ENCODE measurements at places on chromosomes 6 and 20. TPM values are rescaled to one million over a fixed set of nuclear protein-coding genes. Genes with fewer than 3 reads are reported as not detected.

RXRB gene
- 45.5 TPM for polyA plus RNA-seq

TBXT gene
- polyA plus RNA-seq: 0.04 TPM

FGD2 gene
- polyA plus RNA-seq: 15.5 TPM

GHRH gene
- 0.79 TPM for polyA plus RNA-seq

ADAM33 gene
- 15.5 TPM for polyA plus RNA-seq

LRRN4 gene
- 6.3 TPM for polyA plus RNA-seq

- no peaks in the 10 kb centered on the region for H3K27me3 ChIP-seq
- no peak for DNase-seq
- no peak overlapping the region for H3K4me3 ChIP-seq
- H3K36me3 ChIP-seq: no peaks in the 10 kb centered on the region
These were observed 1013.7 kb upstream of the MAP3K7 start for GRCh38 chr6:91600561-91600960.

- H3K4me1 ChIP-seq: no peaks in the 10 kb centered on the region
- H3K27ac ChIP-seq: no peak overlapping the region
- H3K4me3 ChIP-seq: no peak overlapping the region
- peaks cover 2% of the 10 kb centered on the region for H3K27me3 ChIP-seq
- no peak for DNase-seq
These were observed 23.0 kb upstream of the FKBP1A start for GRCh38 chr20:1415667-1416468.

DNA sequence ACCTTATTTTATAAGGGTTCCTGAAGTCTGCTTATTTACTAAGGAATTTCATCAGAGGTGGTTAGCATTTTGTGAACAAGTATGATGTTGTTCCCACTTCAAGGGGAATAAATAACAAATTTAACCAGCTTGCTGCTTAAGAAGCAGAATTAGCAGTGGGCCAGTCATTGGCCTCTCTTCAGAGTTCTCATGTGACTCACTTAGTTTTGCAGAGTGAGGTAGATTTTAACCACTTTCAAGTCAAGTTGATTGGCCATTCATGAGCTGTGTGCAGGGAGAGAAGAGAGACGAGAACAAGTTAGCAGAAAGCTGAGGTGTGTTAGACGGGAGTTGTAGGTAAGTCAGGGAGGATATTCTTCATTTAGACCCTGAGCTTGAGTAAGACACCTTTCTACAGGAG is 18.1 kb downstream of the TOP1 start:
- H3K4me3 ChIP-seq: no peak overlapping the region
- H3K27me3 ChIP-seq: no peaks in the 10 kb centered on the region
- no peaks in the 10 kb centered on the region for H3K36me3 ChIP-seq

DNA sequence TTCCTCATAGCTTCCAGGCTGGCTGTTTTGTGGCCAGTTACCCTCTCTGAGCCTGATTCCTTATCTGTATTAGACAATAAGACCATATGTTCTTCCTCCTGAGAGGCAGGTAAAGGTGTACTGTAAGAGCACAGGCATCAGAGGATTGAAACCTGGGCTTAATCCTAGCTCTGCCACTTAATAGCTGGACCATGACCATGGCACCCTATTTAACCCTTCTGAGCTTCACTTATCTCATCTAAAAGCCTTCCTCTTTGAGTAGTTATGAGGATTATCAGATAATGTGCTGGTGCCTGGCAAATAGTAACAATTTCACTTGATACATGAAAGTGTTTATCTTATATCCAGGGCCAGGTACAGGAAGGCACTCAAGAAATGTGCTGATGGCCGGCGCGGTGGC is 34.9 kb downstream of the BCL2L1 start:
- no peak overlapping the region for H3K4me3 ChIP-seq
- H3K27ac ChIP-seq: no peak overlapping the region
- DNase-seq: no peak
- peaks cover 19% of the 10 kb centered on the region for H3K36me3 ChIP-seq
- no peaks in the 10 kb centered on the region for H3K27me3 ChIP-seq

DNA sequence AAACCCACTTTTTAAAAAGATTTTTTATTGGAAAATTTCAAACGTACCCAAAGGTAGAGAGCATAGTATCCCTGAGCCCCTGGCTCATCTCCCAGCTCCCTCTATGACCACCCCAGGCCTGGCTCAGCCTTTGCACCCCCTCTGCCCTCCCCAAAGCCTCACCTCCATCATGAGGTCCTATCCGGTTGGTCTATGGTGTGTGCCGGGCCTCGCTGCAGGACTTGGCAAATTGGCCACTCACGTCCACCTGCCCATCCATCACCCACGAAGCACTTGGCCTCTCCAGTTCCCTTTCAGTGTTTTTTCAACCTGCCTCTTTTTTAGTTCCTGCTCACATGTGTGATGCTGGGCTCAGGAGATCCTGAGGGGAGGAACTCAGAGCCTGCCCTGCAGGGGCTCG is 147.4 kb downstream of the CDH4 start:
- no peaks in the 10 kb centered on the region for H3K36me3 ChIP-seq
- H3K27me3 ChIP-seq: no peaks in the 10 kb centered on the region
- no peak overlapping the region for H3K27ac ChIP-seq
- H3K4me3 ChIP-seq: no peak overlapping the region

DNA sequence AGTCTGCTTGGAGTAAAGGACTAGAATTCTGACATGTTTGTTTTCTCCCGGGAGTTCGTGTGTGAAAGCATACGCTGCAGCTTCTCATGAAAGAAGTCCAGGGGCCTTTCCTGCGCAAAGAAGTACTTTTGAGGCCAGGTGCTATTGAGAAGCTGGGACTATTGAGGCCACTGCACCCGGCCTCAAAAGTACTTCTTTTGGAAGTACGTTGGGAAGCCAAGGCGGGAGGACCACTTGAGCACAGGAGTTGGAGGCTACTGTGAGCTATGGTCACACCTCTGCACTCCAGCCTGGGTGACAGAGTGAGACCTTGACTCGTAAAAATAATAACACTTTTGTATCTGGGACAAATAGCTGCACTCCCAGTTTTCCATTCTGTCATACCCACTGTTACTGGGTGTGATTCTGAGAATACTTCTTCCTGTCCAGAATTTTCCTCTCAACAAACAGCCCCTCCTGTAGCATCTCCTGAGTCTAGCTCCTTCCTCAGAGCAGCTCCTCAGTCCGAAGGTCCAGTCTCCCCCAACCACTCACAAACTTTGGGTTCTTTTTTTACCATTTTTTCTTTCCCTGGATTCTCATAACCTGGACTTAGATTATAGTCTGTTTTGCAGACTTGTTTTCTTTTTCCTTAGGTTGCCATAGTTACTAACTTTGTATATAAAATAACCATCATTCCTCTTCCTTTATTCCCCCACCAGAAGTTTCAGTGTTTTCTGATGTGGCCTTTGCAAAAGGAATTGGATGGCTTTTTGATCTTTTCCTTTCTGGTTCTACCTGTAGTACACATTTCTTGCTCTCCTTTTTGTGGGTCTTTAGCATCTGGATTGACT is 12.7 kb downstream of the STK35 start:
- no peak overlapping the region for H3K4me3 ChIP-seq
- DNase-seq: no peak
- no peaks in the 10 kb centered on the region for H3K27me3 ChIP-seq
- peaks cover 40% of the 10 kb centered on the region for H3K36me3 ChIP-seq
- peaks cover 5% of the 10 kb centered on the region for H3K4me1 ChIP-seq

DNA sequence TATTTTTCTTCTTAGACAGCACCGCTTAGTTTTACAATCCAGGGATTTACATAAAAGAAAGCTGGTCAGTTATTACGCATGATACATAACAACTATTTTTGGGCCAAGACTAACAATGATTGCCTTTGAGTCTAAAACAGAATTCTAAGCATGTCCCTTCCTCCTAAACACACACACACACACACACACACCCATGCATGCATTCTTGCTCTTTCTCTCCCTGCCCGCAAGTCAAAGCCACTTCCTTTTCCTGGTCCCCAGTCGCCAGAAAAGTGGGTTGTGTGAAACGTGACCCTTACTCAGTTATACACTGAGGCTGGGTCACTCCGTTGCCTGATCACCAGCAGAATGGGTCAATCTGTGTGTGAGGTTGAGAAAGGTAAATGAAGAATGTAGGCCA is 31.4 kb downstream of the FYN start:
- H3K27ac ChIP-seq: no peak overlapping the region
- no peak overlapping the region for H3K4me3 ChIP-seq
- DNase-seq: no peak
- H3K36me3 ChIP-seq: no peaks in the 10 kb centered on the region
- peaks cover 14% of the 10 kb centered on the region for H3K4me1 ChIP-seq

DNA sequence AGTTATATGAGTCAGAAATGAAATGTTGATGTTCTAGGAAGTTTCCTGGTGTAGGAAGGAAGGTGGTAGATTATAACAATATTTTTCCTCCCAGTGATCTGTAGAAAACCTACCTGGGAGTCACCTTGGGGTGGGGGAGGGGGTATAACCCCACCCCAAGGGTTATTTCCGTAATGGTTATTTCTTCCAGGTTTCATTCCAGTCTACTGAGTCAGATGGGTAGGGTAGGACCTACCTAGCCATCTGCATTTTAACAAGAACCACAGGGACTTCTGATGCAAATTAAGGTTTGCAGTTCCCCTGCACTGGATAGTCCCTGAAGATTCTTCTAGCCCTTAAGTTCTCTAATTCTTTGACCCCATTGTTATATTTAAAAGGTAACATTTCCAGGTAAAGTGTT is 88.9 kb downstream of the ARMC2 start:
- no peak overlapping the region for H3K4me3 ChIP-seq
- no peaks in the 10 kb centered on the region for H3K36me3 ChIP-seq
- H3K4me1 ChIP-seq: peaks cover 8% of the 10 kb centered on the region
- DNase-seq: no peak
- H3K27me3 ChIP-seq: no peaks in the 10 kb centered on the region

DNA sequence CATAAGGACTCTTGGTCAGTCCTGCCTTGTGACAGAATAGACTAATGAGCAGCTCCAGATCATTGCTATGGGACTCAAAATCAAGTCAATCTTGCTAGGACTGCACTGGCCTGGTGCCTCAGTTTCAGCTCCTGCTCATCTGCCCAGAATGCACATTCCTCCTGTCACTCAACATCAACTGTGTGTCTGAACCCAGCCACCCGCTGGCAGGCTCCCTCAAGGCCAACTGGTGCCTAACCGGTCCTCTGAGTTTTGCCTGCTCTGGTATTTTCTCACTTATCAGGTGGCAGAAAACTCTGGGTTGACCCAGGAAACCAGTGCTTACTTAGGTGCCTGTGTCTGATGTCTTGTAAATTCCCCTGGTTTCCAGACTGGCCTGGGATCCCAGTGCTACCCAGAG is 297.7 kb downstream of the DHX35 start:
- H3K27me3 ChIP-seq: no peaks in the 10 kb centered on the region
- no peak overlapping the region for H3K4me3 ChIP-seq
- no peaks in the 10 kb centered on the region for H3K36me3 ChIP-seq
- no peaks in the 10 kb centered on the region for H3K4me1 ChIP-seq
- DNase-seq: no peak

GRCh38 chr20:19823216-19823615 is 65.2 kb downstream of the RIN2 start:
- no peak overlapping the region for H3K4me3 ChIP-seq
- H3K4me1 ChIP-seq: peaks cover 14% of the 10 kb centered on the region
- no peaks in the 10 kb centered on the region for H3K27me3 ChIP-seq
- H3K36me3 ChIP-seq: peaks cover 3% of the 10 kb centered on the region
- H3K27ac ChIP-seq: no peak overlapping the region

GRCh38 chr20:24771542-24772061 is 177.5 kb upstream of the CST7 start:
- no peaks in the 10 kb centered on the region for H3K36me3 ChIP-seq
- H3K27me3 ChIP-seq: peaks cover 3% of the 10 kb centered on the region
- H3K27ac ChIP-seq: no peak overlapping the region
- DNase-seq: no peak
- H3K4me1 ChIP-seq: no peaks in the 10 kb centered on the region
- H3K4me3 ChIP-seq: no peak overlapping the region

DNA sequence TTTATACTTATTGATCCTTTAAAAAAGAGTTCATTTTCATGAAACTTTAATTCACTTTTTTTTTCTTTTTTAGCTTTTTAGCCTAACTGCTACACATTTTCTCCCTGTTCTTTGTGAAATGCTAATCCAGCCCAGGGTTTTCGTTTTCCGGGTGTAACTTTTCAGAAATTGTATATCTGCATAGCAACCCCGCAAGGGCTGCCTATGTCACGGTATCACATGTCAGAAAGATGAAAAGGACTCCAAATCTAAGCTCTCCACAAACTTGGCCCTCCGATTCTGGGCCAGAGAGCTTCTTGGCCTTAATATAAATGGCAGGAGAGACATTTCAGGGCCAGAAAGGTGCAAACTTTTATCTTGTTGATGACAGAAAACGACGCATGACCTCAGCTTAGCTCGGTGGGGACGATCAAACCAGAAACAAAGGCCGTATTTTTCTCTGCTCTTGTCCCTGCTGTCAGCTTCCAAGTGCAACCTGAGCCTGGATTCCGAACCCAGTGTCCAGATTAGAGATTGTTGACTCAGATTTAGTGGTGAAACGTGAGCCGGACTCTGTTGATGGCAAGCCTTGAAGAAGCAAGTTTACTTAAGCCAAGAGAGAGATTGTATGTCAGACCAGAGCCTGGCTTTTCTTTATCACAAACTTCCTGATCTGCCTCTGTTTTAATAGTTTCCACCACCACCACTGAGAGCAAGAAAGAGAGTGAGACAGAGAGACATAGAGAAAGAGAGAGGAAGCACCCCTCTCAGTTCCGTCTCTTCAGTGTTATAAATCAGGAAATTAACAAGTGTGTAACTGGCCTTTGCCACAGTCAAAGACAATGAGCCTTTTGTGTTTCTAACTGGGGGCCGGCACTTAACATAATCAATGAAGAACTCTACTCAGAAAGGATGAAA is 157.8 kb downstream of the SCML4 start:
- no peak overlapping the region for H3K4me3 ChIP-seq
- peak overlapping the region; percentile 2 for H3K27ac ChIP-seq
- peaks cover 12% of the 10 kb centered on the region for H3K4me1 ChIP-seq
- DNase-seq: no peak

DNA sequence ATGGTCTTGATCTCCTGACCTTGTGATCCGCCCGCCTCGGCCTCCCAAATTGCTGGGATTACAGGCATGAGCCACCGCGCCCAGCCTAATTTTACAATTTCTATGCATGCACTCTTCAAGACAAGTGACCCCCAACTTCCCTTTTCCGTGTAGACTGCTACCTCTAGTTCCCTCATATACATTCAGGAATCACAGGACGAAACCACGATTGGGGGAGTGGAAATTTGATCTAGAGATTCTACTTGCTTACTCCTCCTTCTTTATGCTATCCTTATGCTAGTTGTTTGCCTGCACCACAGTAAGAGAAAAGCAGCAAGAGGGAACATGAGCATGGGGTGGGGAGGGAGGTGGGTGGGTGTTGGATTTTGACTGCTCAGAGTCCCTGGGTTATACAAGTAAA is 34.9 kb downstream of the OSTM1 start:
- H3K36me3 ChIP-seq: peaks cover 28% of the 10 kb centered on the region
- no peak overlapping the region for H3K27ac ChIP-seq
- H3K27me3 ChIP-seq: no peaks in the 10 kb centered on the region
- H3K4me1 ChIP-seq: no peaks in the 10 kb centered on the region
- H3K4me3 ChIP-seq: no peak overlapping the region
- DNase-seq: no peak

- DNase-seq: no peak
- H3K4me3 ChIP-seq: no peak overlapping the region
- no peaks in the 10 kb centered on the region for H3K27me3 ChIP-seq
- H3K27ac ChIP-seq: no peak overlapping the region
- no peaks in the 10 kb centered on the region for H3K4me1 ChIP-seq
- H3K36me3 ChIP-seq: peaks cover 56% of the 10 kb centered on the region
These were observed 14.6 kb downstream of the ESF1 start for GRCh38 chr20:13770141-13770540.

- H3K27ac ChIP-seq: peak overlapping the region; percentile 83
- DNase-seq: no peak
- peaks cover 4% of the 10 kb centered on the region for H3K4me1 ChIP-seq
- no peaks in the 10 kb centered on the region for H3K36me3 ChIP-seq
- peak overlapping the region; percentile 61 for H3K4me3 ChIP-seq
- no peaks in the 10 kb centered on the region for H3K27me3 ChIP-seq
These were observed 443 bp downstream of the RMND1 start for GRCh38 chr6:151451417-151451949.
